Activated CD8-positive, alpha-beta T cell treated with anti-CD3 and anti-CD28 coated beads for 36 hours (primary cell): ENCODE measurements at places on chromosomes 3 and 15. TPM values are rescaled to one million over a fixed set of nuclear protein-coding genes. Genes with fewer than 3 reads are reported as not detected.

DNA sequence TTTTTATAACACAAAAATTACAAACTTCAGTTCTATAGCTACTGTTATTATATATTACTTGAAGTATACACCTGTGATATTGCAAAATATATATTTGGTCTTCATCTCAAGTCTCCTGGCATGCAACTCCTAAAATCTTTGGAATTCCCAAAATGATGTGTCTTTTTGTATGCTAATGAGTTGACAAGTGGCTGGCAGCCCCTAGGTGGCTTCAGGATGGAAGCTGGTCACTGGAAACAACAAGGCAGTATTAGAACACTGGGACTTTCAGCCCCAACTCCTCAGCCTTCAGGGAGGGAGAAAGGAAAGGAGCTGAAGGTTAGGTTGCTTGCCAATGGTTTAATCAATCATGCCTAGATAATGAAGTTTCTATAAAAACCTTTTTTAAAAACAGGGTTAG, 112.0 kb downstream of the SCAPER start:
- DNase-seq = no peak
- no peak overlapping the region for H3K27ac ChIP-seq
- no peak overlapping the region for H3K4me3 ChIP-seq
- H3K36me3 ChIP-seq = peaks cover 43% of the 10 kb centered on the region
- no peaks in the 10 kb centered on the region for H3K27me3 ChIP-seq

- peaks cover 13% of the 10 kb centered on the region for H3K27me3 ChIP-seq
- H3K4me3 ChIP-seq = no peak overlapping the region
- H3K36me3 ChIP-seq = no peaks in the 10 kb centered on the region
These were observed 1.9 kb downstream of the PIGZ start for GRCh38 chr3:196966526-196967401.

Gene ARGFX
- not detected for total RNA-seq

GRCh38 chr3:154139996-154140436, 18.8 kb downstream of the ARHGEF26 start:
- no peak overlapping the region for H3K4me3 ChIP-seq
- H3K27ac ChIP-seq = no peak overlapping the region
- no peaks in the 10 kb centered on the region for H3K36me3 ChIP-seq
- no peaks in the 10 kb centered on the region for H3K4me1 ChIP-seq

DNA sequence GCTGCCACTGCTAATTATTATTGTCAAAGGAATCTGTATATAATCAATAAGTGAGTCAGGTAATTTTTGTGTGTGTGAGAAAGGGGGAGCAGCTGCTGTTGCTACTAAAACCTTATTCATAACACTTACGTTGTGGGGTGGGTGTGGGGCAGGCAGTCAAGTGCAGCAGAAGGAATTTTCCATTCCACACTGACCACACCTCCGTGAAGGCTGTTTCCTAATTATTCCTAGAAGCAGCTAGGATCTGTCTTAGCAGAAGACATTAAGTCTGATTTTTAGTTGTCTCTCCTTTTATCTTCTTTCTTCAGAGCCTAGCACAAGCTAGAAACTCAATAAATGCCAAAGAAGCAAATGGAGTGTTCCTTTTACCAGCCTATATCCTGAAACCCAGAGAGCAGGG, 4.0 kb upstream of the U2SURP start:
- peaks cover 9% of the 10 kb centered on the region for H3K4me1 ChIP-seq
- no peak for DNase-seq
- peaks cover 4% of the 10 kb centered on the region for H3K36me3 ChIP-seq
- H3K27me3 ChIP-seq = peaks cover 8% of the 10 kb centered on the region

DNA sequence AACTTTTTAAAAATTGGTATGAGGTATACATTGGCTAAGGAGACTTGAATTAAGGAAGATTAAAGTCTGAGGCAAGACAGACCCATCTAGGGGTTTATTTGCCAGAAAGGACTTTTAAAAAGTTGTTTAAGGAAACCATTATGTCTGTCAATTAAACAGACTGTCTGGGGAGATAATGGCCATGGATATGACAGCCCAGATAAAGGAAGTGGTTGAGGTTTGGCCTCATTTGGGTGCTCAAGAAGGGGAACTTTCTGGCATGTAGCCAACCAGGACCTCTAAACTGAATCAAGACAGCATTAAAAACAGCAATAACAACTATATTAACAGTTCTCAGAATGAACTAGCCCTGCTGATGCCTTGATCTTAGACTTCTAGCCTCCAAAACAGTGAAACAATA, 9.9 kb upstream of the CD200R1L start:
- no peak overlapping the region for H3K4me3 ChIP-seq
- no peak overlapping the region for H3K27ac ChIP-seq
- H3K4me1 ChIP-seq = peaks cover 25% of the 10 kb centered on the region
- H3K27me3 ChIP-seq = no peaks in the 10 kb centered on the region

Gene NR1I2
- 0.70 TPM for total RNA-seq

- H3K27me3 ChIP-seq = no peaks in the 10 kb centered on the region
- H3K4me1 ChIP-seq = no peaks in the 10 kb centered on the region
- H3K4me3 ChIP-seq = no peak overlapping the region
- H3K27ac ChIP-seq = no peak overlapping the region
These were observed 396.0 kb downstream of the FHIT start for GRCh38 chr3:60855250-60855649.

- H3K27me3 ChIP-seq = no peaks in the 10 kb centered on the region
- no peak overlapping the region for H3K4me3 ChIP-seq
- H3K27ac ChIP-seq = no peak overlapping the region
These were observed 16.8 kb upstream of the ABHD2 start for GRCh38 chr15:89071471-89071870.

GRCh38 chr3:81778678-81779182, 17.3 kb upstream of the GBE1 start:
- no peaks in the 10 kb centered on the region for H3K4me1 ChIP-seq
- H3K27ac ChIP-seq = no peak overlapping the region
- H3K4me3 ChIP-seq = no peak overlapping the region
- peaks cover 1% of the 10 kb centered on the region for H3K27me3 ChIP-seq
- H3K36me3 ChIP-seq = no peaks in the 10 kb centered on the region

- H3K4me3 ChIP-seq = no peak overlapping the region
- H3K36me3 ChIP-seq = no peaks in the 10 kb centered on the region
- H3K27ac ChIP-seq = no peak overlapping the region
- no peak for DNase-seq
- no peaks in the 10 kb centered on the region for H3K27me3 ChIP-seq
These were observed 11.9 kb upstream of the ROBO2 start for GRCh38 chr3:77028005-77028404.

DNA sequence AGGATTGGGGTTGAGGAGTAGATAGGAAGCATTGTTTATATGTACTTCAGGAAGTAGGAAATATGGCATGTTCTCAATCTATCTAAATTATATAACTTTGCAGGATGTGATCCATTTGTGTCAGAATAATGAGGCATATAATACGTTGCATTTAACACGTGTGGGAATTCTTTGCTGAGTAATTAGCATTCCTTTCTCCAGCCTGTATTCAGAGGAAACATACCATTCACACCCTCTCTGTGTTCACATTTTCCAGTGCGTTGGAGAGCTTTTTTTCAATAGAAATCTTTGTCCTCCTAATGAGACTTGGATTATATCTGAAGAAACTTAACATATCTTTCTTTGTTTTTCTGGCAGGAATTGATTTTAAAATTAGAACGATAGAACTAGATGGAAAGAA, 33.0 kb upstream of the APH1B start:
- H3K4me3 ChIP-seq = no peak overlapping the region
- peaks cover 78% of the 10 kb centered on the region for H3K36me3 ChIP-seq
- H3K4me1 ChIP-seq = peaks cover 70% of the 10 kb centered on the region

- no peak for DNase-seq
- H3K27ac ChIP-seq = no peak overlapping the region
- no peaks in the 10 kb centered on the region for H3K4me1 ChIP-seq
- no peaks in the 10 kb centered on the region for H3K36me3 ChIP-seq
- no peaks in the 10 kb centered on the region for H3K27me3 ChIP-seq
- no peak overlapping the region for H3K4me3 ChIP-seq
These were observed 876.6 kb downstream of the TUSC7 start for GRCh38 chr3:117586161-117586560.

DNA sequence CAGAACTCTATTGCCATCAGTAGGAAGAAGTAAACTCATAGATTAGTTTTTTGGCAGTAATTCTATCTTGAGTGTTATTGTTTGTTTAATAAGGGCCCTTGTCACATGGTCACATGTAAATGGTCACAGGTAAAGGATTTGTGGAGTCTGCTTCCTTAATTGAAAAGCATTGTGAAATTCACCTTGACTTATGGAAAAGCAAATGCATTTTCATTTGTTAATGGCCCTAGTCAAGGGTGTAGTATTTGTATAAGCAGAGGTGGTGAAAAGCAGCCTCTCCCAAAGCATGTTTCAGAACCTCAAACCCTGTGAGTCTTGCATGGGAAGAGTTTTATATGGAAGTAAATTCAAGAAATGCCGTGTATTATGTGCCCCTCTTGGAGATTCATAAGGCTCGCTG, 197.5 kb upstream of the NR2E3 start:
- no peak overlapping the region for H3K27ac ChIP-seq
- DNase-seq = no peak
- no peak overlapping the region for H3K4me3 ChIP-seq
- peaks cover 4% of the 10 kb centered on the region for H3K27me3 ChIP-seq

DNA sequence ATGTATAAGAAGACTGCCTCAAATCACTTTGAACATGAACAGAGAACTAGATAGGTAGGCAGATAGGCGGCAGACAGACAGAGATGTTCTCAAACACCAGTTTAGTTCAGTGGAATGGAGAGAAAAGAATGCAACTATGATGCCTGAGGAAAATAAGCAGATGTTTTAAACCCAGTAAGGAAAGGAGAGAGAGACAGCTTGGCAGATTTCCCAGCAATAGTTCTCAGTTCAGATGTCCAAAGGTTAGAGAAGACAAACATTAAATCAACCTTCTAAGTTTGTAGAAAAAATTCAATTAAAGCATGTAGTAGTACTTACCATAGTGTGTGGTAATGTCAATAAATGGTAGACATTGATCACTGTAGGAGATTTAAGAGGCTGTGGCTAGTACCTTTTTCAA, 209.6 kb upstream of the PFN2 start:
- H3K36me3 ChIP-seq = no peaks in the 10 kb centered on the region
- DNase-seq = no peak
- peaks cover 3% of the 10 kb centered on the region for H3K27me3 ChIP-seq
- H3K4me1 ChIP-seq = no peaks in the 10 kb centered on the region
- no peak overlapping the region for H3K4me3 ChIP-seq
- no peak overlapping the region for H3K27ac ChIP-seq

DNA sequence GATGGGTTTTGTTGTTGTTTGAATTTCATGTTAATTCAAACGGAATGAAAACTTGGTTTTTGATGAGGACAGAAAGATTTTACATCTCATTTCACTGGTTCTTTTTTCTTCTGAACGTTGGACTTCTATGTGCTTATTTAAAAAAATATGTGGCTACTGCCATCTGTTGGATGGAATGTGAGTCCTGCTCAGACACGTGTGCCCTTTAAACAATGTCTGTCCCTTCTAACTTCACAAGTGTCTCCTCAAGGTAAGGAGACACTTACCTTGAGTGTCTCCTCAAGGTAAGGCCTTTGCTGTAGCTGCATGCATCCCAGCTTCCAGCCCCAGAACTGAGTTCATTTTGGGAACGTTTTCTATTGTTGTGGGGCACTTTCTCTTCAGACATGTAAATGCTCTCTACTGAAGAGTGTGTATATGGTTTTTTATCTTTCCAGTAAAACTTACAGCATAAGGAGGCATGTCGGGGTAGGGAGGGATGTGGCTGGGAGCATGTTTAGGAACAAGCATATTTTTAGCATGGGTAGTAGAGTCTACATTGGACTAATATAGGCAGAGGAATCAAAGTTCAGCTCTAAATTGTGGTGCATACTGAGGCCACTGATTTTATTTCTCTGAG, 63.1 kb upstream of the UBE3A start:
- peak; percentile 7 for DNase-seq
- H3K4me3 ChIP-seq = no peak overlapping the region
- no peaks in the 10 kb centered on the region for H3K4me1 ChIP-seq
- H3K27ac ChIP-seq = no peak overlapping the region
- no peaks in the 10 kb centered on the region for H3K36me3 ChIP-seq

GRCh38 chr3:194953291-194953690, 267.6 kb downstream of the FAM43A start:
- H3K36me3 ChIP-seq = no peaks in the 10 kb centered on the region
- no peaks in the 10 kb centered on the region for H3K27me3 ChIP-seq
- H3K4me3 ChIP-seq = no peak overlapping the region
- H3K4me1 ChIP-seq = no peaks in the 10 kb centered on the region
- H3K27ac ChIP-seq = no peak overlapping the region

Gene IL17RE
- total RNA-seq = 1.2 TPM

DNA sequence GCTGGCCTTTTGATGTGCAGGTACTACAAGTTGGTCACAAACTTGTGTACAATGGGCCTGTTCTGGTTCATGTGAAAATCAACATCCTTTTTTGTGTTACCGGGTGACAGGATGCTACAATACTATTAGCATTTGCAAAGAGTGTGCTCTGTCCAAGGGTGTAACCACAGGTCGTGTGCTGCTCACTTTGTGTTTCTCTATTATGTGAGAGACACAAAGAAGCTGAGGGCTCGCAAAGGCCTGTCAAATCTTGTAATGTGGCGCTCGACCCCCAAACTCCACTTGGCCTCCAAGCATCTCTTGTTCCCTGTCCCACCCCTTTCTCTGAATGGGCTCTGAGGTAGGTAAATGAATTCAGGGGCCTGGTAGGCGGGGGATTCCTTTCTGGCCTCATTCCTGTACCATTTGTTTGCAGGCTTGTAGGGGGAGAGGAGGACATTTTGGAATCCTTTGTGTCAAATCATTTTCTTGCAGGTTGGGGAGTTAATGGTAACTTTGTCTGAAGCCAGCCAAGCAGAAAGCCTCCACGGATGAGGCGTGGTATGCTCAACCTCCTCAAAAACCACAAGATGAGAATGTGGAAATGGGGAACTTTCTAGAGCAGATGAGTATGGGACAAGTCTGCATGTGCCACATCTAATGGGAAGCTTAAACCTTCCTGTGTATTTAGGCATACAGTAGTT, 109.1 kb downstream of the OPA1 start:
- no peak for DNase-seq
- no peak overlapping the region for H3K4me3 ChIP-seq
- peaks cover 5% of the 10 kb centered on the region for H3K36me3 ChIP-seq
- peaks cover 4% of the 10 kb centered on the region for H3K4me1 ChIP-seq
- H3K27ac ChIP-seq = no peak overlapping the region
